ENCODE measurements at places on chromosomes 7 and 10. TPM values are rescaled to one million over a fixed set of nuclear protein-coding genes. Genes with fewer than 3 reads are reported as not detected.

- no peaks in the 10 kb centered on the region for H3K36me3 ChIP-seq
- H3K4me1 ChIP-seq = peaks cover 17% of the 10 kb centered on the region
- no peak for DNase-seq
- no peak overlapping the region for H3K27ac ChIP-seq
- H3K27me3 ChIP-seq = peaks cover 4% of the 10 kb centered on the region
These were observed 226.5 kb downstream of the NEBL start for GRCh38 chr10:20670579-20670978.

GRCh38 chr10:83754857-83755256 lies 384.5 kb upstream of the GHITM start:
- peaks cover 77% of the 10 kb centered on the region for H3K27me3 ChIP-seq
- H3K27ac ChIP-seq = no peak overlapping the region
- peaks cover 6% of the 10 kb centered on the region for H3K4me1 ChIP-seq
- H3K36me3 ChIP-seq = peaks cover 46% of the 10 kb centered on the region

- peaks cover 11% of the 10 kb centered on the region for H3K36me3 ChIP-seq
- no peaks in the 10 kb centered on the region for H3K27me3 ChIP-seq
- peaks cover under 1% of the 10 kb centered on the region for H3K4me1 ChIP-seq
- no peak overlapping the region for H3K4me3 ChIP-seq
- H3K27ac ChIP-seq = peak overlapping the region; percentile 0
- DNase-seq = no peak
These were observed 169.9 kb downstream of the SKIDA1 start for GRCh38 chr10:21355591-21356011.

GRCh38 chr10:123485341-123485960 lies 180.7 kb upstream of the GPR26 start:
- H3K4me1 ChIP-seq = peaks cover 15% of the 10 kb centered on the region
- H3K27ac ChIP-seq = no peak overlapping the region

GRCh38 chr7:124480036-124480820 lies 285.4 kb downstream of the GPR37 start:
- H3K4me1 ChIP-seq = peaks cover 7% of the 10 kb centered on the region
- no peaks in the 10 kb centered on the region for H3K27me3 ChIP-seq
- DNase-seq = no peak
- H3K4me3 ChIP-seq = no peak overlapping the region

DNA sequence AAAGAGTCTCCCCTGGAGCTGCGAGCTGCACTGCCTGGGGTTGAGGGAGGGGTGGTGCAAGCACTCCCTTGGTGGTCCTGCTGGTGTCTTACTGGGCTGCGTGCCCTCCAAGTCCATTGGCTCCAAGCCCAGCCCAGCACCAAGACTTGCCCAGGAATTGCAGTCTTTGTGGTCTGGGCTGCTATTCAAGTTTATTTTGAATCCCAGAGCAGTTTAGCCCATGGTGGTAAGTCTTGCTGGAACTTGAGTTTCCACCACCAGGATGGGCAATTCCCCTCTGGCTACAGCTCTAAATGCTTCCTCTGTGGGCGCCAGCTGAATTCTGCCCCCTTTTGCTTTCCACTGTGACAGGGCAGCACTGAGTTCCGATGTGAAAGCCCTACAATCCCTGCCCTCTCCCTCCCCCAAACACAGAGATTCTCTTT lies 25.1 kb downstream of the GALNT11 start:
- H3K4me3 ChIP-seq = no peak overlapping the region
- H3K4me1 ChIP-seq = peaks cover 37% of the 10 kb centered on the region
- H3K27ac ChIP-seq = no peak overlapping the region

- H3K4me1 ChIP-seq = peaks cover 66% of the 10 kb centered on the region
- peak overlapping the region; percentile 86 for H3K27ac ChIP-seq
- H3K4me3 ChIP-seq = peak overlapping the region; percentile 48
- DNase-seq = peak; percentile 64
- peaks cover 100% of the 10 kb centered on the region for H3K27me3 ChIP-seq
These were observed 145.3 kb downstream of the GLI3 start for GRCh38 chr7:42091461-42092291.

GRCh38 chr10:115436999-115437398 lies 343.8 kb downstream of the ATRNL1 start:
- H3K27me3 ChIP-seq = no peaks in the 10 kb centered on the region
- DNase-seq = no peak
- H3K36me3 ChIP-seq = no peaks in the 10 kb centered on the region
- no peaks in the 10 kb centered on the region for H3K4me1 ChIP-seq
- no peak overlapping the region for H3K4me3 ChIP-seq
- no peak overlapping the region for H3K27ac ChIP-seq

- no peaks in the 10 kb centered on the region for H3K36me3 ChIP-seq
- no peak overlapping the region for H3K4me3 ChIP-seq
- H3K4me1 ChIP-seq = peaks cover 37% of the 10 kb centered on the region
- no peak for DNase-seq
These were observed 165.8 kb downstream of the LRRC4 start for GRCh38 chr7:127865466-127865865.

DNA sequence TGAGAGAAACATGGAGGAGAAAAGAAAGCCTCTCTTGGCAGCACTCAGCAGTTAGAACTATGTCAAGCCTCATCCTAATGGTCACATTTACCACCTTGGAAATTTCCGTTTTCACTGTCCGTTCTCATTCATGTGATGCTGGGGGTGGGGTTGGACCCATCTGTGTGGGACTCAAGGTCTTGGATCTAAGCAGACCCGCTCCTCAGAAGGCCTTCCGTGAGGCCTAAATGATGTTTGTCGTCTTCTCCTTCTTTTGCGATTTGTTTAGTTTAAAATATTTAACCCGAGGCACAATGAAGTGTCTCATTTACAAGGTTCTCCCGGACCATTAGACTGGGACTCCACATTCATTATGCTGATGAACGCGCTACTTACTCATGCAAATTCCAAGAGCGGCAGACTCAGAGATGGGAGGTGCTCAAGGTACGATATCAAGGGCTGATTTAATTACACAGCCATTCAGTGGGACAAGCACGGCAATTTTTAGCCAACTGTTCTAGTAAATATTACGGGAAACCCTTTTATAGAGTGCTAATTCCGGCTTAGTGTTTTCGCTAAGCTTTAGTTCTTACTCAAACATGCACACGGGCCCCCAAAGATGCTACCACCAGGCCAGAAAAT lies 109.1 kb upstream of the EFCAB10 start:
- H3K36me3 ChIP-seq = peaks cover 21% of the 10 kb centered on the region
- H3K27me3 ChIP-seq = no peaks in the 10 kb centered on the region
- H3K4me3 ChIP-seq = peak overlapping the region; percentile 74
- peak overlapping the region; percentile 99 for H3K27ac ChIP-seq
- H3K4me1 ChIP-seq = peaks cover 83% of the 10 kb centered on the region
- no peak for DNase-seq

DNA sequence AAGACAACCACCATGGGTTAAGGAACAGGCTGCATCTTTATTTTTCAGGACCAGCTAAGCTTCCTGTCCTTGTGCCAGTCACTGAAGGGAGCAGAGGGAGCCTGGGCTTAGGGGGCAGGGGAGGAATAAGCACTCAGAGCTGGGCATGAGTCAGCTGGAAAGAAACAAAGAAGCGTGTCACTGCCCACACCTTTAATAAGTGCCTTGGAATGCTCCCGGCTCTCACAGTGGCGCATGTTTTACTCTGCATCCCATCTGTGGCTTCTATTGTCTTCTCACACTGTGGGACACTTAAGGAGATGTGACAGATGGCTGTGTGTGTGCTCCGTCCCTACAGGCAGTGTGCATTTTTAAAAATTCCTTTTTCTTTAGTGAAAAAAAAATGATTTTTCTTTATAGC lies 71.7 kb downstream of the MTURN start:
- no peaks in the 10 kb centered on the region for H3K4me1 ChIP-seq
- DNase-seq = no peak
- no peaks in the 10 kb centered on the region for H3K36me3 ChIP-seq
- H3K27me3 ChIP-seq = no peaks in the 10 kb centered on the region

DNA sequence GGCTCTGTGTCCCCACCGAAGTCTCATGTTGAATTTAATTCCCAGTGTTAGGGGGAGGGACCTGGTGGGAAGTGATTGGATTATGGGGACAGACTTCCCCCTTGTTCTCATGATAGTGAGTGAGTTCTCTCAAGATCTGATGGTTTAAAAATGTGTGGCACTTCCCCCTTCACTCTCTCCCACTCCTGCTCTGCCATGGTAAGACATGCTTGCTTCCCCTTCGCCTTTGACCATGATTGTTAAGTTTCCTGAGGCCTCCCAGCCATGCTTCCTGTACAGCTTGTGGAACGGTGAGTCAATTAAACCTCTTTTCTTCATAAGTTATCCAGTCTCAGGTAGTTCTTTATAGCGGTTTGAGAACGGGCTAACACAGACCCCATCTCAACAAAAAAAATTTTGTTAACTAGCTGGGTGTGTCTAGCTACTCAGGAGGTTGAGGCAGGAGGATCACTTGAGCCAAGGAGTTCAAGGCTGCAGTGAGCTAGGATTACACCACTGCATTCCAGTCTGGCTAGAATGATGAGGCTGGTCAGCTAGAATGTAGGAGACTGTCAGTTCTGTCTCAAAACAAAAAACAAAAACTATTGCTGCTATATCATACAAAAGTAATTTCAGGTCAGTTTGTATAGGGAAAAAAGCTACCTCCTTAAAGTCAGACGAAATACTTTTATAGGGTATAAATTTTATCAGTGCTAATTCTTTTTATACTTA lies 57.7 kb downstream of the ATAD1 start:
- H3K4me1 ChIP-seq = peaks cover 5% of the 10 kb centered on the region
- H3K27me3 ChIP-seq = no peaks in the 10 kb centered on the region
- no peak overlapping the region for H3K4me3 ChIP-seq
- H3K27ac ChIP-seq = peak overlapping the region; percentile 26

DNA sequence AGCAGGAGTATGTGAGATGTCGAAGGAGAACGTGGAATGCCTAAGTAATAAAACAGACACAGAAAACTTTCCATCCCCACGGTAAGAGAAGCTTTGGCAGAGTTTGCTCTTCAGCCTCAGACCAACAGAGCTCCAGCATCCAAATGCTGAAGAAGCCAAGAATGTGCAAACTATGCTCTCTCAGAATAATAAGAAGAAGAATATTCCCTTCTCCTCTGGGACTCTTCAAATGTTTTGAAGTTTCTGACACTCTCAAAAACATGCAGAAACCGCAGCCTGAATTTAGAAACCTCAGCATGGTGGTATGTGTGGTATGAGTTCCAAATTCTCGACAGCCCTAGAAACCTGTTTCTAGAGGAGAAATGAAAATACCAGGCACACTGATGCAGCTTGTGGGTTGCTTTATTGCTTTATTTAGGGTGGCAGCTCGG lies 113.3 kb downstream of the KCNMA1 start:
- no peak overlapping the region for H3K4me3 ChIP-seq
- no peak for DNase-seq
- no peak overlapping the region for H3K27ac ChIP-seq
- H3K4me1 ChIP-seq = peaks cover 25% of the 10 kb centered on the region
- peaks cover 8% of the 10 kb centered on the region for H3K36me3 ChIP-seq

- no peak overlapping the region for H3K4me3 ChIP-seq
- H3K4me1 ChIP-seq = peaks cover 26% of the 10 kb centered on the region
- no peak overlapping the region for H3K27ac ChIP-seq
- DNase-seq = no peak
- H3K27me3 ChIP-seq = no peaks in the 10 kb centered on the region
- no peaks in the 10 kb centered on the region for H3K36me3 ChIP-seq
These were observed 320.9 kb downstream of the PCLO start for GRCh38 chr7:82841828-82842227.

DNA sequence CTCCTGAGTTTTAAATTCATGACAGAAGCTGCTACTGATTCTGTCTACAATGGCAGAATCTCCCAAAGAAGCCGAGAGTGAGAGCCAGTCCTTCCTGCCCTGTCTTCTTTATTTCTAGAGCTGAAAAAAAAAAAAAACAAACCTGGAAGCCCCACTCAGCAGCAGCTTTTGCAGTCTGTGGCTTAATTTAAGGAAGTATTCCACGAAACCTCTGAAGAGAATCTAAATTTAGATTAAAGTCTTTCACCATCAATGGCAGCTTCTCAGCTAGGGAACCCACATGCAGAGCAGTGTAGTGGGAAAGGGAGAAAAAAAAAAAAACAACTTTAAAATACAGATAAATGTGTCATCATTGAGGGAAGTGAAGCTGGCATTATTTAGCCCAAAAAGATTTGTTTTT lies 23.4 kb downstream of the SMURF1 start:
- H3K27ac ChIP-seq = no peak overlapping the region
- H3K4me1 ChIP-seq = peaks cover 12% of the 10 kb centered on the region
- H3K36me3 ChIP-seq = peaks cover 9% of the 10 kb centered on the region
- no peak for DNase-seq
- no peak overlapping the region for H3K4me3 ChIP-seq

- no peaks in the 10 kb centered on the region for H3K27me3 ChIP-seq
- no peaks in the 10 kb centered on the region for H3K36me3 ChIP-seq
- peaks cover 43% of the 10 kb centered on the region for H3K4me1 ChIP-seq
- DNase-seq = no peak
These were observed 4.3 kb upstream of the PCBD1 start for GRCh38 chr10:70892631-70893030.

GRCh38 chr7:155507576-155507975 lies 38.8 kb downstream of the CNPY1 start:
- H3K27me3 ChIP-seq = peaks cover 95% of the 10 kb centered on the region
- H3K4me1 ChIP-seq = peaks cover 53% of the 10 kb centered on the region
- no peak for DNase-seq
- H3K4me3 ChIP-seq = no peak overlapping the region
- no peaks in the 10 kb centered on the region for H3K36me3 ChIP-seq

GRCh38 chr10:102064503-102064867 lies 664 bp upstream of the HPS6 start:
- H3K36me3 ChIP-seq = no peaks in the 10 kb centered on the region
- peak overlapping the region; percentile 67 for H3K27ac ChIP-seq
- no peak for DNase-seq
- H3K4me3 ChIP-seq = peak overlapping the region; percentile 73
- H3K4me1 ChIP-seq = peaks cover 15% of the 10 kb centered on the region

- H3K4me1 ChIP-seq = peaks cover 28% of the 10 kb centered on the region
- no peak for DNase-seq
These were observed 139.9 kb downstream of the EGFR start for GRCh38 chr7:55158541-55159382.

DNA sequence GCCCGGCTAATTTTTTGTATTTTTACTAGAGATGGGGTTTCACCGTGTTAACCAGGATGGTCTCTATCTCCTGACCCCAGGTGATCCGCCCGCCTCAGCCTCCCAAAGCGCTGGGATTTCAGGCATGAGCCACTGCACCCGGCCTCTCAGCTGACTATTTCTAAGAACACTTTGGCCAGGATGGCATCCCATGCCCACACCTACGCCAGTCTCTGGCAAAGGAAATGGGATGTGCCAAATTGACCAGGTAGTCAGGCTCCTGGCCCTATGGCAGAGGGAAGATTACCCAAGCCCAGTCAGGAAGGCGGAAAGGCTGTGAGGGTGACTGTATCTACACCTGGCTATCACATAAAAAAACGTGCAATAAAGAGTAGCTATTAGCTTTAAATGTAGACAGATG lies 94.1 kb upstream of the DUSP5 start:
- H3K27ac ChIP-seq = no peak overlapping the region
- peaks cover 27% of the 10 kb centered on the region for H3K4me1 ChIP-seq
- no peak overlapping the region for H3K4me3 ChIP-seq
- DNase-seq = no peak

NODAL gene
- 41.1 TPM for total RNA-seq

NPSR1 gene
- total RNA-seq = not detected

FFAR4 gene
- total RNA-seq = 0.07 TPM

SLC18A3 gene
- 0.09 TPM for total RNA-seq

ZSCAN21 gene
- 25.5 TPM for total RNA-seq

SYNPO2L gene
- 0.11 TPM for total RNA-seq

STOX1 gene
- 1.6 TPM for total RNA-seq

C1QL3 gene
- 2.2 TPM for total RNA-seq

PARD3 gene
- total RNA-seq = 51.8 TPM

KCNIP2 gene
- total RNA-seq = 5.2 TPM
